ENCODE measurements at places on chromosomes 3 and 15.

DNA sequence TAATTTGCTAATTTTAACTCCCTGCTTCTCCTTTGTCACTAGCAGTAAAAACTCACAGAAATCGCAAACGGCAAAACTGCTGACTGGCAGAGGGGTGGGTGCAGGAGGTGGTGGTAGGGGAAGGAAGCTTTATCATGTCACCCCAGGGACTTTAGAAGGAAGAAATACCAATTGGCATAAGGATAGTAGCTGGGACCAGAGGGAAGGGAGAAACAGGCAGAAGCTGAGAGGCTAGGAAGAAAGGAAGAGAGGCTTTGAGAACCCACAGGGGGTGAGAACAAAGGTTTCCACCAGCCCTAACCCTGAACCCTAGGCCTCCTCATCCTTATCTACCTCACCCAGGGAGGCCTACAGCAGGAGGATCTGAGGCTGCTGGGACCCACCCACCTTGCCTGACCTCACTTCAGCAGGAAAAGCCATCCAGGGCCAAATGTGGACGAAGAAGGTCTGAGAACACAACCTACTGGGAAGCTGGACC is 10.7 kb downstream of the ITGB5 start:
- DNase-seq = no peak

- DNase-seq = no peak
These were observed 78.7 kb downstream of the USP13 start for GRCh38 chr3:179731544-179731943.

DNA sequence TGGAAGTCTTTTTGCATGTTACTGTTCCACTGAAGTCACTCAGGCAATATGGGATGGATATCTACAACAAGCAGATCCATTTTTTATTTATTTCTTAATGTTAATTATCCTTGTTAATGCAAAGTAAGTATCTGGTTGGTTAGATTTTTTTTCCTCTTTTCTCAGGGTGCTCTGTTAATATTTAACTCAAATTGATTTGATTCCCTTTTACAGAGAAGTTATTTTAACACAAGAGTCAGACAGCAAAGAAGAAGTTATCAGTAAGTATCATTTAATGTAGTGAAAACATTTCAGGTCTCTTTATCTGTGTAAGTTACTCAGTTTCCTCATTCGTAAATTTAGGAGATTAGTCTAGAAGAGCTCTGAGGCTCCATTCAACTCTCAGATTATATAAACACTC is 34.3 kb downstream of the TBC1D23 start:
- DNase-seq = no peak

DNA sequence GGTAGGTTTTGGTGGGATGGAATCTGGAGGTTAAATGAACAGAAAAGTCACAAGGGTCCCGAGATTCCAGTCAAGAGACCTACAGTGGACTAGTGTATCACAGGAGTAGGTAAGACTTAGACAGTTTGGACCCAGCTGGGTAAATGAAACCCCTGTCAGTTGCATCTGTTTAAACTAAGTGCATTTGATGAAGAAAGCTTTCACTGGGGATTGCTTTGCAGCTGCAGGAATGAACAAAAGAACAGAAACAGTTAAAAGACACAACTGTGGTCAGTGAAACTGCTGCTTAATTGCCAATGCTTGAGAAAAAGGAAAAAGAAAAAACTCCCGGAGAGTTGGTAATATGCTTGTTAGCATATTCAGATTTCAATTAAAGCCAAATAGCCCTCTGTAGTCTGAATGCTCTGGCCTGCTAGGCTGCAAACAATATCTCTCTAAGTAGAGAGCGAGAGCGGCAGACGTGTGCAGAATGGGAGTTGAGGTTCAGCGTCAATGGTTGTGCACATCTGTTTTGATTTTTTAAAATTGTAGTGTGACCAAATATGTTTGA is 37.1 kb downstream of the OXNAD1 start:
- no peak for DNase-seq

DNA sequence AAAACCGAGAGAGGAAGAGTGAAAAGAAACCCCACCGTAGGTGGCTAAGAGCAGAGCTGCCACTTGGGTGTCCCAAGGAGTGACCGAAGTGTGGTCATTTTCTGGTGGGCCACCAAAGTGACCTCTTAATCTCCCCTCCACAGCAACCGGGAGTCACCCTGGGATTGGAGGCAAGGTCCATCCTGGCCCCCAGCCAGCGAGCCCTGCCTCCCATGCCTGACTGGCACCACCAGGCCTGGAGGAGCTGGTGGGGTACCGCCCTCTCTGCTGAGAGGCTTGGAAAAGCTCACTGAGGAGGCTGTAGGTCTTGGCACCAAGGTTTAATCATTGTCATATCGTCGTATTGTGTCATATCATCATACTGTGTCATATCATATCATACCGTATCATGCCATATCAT is 74.0 kb upstream of the TRPM1 start:
- no peak for DNase-seq

DNA sequence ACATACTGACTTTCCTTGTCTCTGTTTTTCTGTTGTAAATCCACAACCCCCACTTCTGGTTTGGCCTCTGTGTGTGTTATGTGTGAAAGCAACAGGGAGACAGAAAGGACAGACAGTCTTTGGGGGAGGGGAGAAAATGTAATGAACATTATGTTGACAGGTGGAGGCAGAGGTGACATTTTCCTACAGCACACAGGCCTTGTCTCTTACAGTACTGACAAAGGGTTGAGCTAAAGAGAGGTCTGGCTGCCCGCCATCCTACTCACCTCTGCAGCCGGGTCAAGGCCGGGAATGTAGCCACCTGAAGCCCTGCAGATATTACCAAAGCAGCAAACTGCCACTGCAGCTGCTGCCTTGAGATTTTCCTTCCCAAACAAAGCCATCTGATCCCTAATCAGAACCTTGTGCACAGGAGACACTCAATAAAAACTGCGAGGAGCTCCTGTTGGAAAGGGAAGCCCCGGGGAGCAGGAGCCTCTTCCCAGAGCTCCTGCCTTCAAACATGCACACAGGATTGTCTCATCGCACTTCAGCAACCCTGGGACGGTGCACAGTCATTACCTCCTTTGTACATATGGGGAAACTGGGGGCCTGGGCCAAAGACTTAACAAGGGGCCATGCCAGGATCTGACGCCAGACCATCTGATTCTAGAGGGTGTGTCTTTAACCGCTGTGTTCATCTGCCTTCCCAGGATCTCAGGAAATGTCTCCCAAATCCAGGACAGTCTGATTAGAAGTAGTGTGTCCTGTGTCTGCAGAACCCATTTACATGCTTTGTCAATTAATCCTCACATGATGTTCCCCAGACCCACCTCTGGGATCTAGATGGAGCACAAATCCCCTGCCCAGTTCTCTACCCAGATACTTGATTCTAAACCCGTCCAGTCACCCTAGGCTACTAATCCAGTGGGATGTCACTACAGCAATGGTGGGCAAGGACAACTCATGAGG is 14.2 kb downstream of the MYO5C start:
- DNase-seq = no peak

DNA sequence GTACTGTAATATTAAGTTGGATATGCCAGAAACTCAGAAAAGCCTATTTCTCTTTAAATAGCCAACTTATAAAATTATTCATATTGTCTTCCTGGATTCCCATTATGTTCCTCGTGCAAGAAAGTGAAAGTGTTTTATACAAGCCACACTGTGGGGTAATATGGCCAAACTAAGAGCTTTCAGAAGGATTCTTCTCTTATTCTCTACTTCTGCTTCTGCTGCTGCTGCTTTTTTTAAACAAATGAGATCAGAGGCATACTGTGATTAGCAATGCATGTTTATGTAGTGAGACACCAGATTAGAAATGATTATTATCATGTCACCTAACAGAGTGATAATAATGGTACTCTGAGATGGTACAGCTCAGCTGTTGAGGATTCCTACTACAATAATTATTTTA is 1026.5 kb upstream of the CFAP20DC start:
- no peak for DNase-seq

- no peak for DNase-seq
These were observed 1.7 kb downstream of the TM4SF4 start for GRCh38 chr3:149476225-149476624.

GRCh38 chr15:40312370-40313158 is 4.8 kb upstream of the PLCB2 start:
- no peak for DNase-seq

- no peak for DNase-seq
These were observed 46.3 kb upstream of the UTS2B start for GRCh38 chr3:191376516-191377141.

GRCh38 chr3:105842943-105843342 is 25.9 kb downstream of the CBLB start:
- no peak for DNase-seq

DNA sequence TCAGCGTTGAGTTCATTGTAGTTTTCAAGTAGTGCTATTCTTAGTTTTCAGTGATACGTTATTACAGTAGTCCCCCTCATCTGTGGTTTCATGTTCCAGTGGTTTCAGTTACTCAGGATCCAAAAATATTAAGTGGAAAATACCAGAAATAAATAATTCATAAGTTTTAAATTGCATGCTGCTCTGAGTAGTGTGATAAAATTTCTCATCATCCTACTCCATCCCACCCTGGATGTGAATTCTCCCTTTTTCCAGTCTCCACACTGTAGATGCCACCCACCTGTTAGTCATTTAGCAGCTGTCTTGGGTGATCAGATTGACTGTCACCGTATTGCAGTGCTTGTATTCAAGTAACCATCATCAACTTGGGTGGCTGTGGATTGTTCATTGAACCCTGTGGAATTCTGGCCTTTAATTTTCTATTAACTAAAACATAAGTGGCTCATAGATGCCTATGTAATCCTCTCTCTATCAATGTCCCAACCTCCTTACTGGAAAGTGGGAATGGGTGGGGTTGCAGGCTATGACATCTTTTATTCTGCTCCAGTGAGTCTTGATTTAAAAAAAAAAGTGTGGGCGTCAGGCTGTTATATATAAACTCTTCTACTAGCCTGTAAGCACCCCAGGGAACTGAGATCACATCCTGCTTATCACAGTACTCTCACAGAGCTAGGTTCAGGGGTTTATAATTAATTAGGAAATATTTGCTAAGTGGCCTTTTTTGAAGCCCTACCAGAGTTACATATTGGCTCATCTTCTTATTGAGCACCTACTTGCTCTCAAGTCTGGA is 97.5 kb downstream of the CFAP20DC start:
- DNase-seq = no peak

GRCh38 chr3:13010780-13011572 is 62.3 kb downstream of the IQSEC1 start:
- DNase-seq = no peak

- no peak for DNase-seq
These were observed 14.1 kb downstream of the KCNMB3 start for GRCh38 chr3:179236669-179237301.

GRCh38 chr3:140164922-140165590 is 230.1 kb downstream of the CLSTN2 start:
- DNase-seq = no peak

DNA sequence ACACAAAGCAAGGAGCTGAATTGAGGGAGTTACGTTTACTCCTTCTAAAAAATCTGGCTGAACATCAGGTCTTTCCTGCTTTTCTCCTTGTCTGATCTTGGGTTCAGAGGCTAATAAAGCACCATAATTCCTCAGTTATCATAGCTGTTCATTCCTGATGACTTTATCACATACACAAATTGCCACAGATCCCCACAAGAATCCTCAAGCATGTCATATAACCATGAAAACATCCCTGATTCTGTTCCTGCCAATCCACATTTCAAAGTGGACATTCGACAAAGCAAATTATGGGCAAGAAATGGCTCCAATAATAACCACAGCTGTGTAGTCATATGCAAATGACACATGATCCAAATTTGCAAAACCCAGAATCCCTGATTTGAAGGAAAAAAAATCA is 321.3 kb downstream of the MEX3B start:
- DNase-seq = no peak

GRCh38 chr3:12399226-12399625 is 85.1 kb upstream of the TSEN2 start:
- DNase-seq = no peak

GRCh38 chr3:139780593-139780992 is 102.8 kb upstream of the NMNAT3 start:
- no peak for DNase-seq

- DNase-seq = no peak
These were observed 246.5 kb upstream of the LRRN1 start for GRCh38 chr3:3552761-3553160.

DNA sequence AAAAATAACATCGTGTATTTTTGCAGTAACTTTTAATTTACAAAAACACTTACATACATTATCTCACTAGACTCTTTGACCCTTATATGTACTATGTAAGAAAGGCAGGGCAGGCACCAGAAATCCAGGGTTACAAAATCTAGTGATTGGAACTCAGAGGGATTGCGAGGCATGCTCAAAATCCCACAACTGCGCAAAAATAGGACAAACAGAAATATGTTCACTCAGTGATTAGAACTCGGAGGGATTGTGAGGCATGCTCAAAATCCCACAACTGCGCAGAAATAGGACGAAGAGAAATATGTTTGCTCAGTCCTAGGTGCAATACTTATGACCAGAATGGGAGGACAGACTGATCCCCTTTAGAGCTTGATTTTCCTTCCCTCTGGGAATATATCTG is 79.2 kb upstream of the TGFBR2 start:
- no peak for DNase-seq

DNA sequence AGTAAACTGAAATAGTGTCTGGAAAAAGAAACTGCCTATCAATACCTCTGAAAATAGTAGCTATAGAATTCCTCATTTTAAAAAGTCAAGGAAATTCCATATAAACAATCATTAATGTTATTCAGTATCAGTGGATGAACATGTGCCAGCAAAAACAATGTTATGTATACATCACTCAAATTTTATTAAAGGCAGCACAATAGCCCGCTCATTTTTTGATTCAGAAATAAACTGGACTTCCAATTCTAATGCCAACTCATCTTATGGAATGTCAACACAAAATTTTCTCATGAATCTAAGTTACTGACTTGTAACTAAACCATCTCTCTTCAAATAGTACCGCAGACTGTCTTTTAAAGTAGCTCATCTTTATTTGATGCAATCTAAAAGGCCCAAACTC is 19.0 kb downstream of the THBS1 start:
- no peak for DNase-seq

DNA sequence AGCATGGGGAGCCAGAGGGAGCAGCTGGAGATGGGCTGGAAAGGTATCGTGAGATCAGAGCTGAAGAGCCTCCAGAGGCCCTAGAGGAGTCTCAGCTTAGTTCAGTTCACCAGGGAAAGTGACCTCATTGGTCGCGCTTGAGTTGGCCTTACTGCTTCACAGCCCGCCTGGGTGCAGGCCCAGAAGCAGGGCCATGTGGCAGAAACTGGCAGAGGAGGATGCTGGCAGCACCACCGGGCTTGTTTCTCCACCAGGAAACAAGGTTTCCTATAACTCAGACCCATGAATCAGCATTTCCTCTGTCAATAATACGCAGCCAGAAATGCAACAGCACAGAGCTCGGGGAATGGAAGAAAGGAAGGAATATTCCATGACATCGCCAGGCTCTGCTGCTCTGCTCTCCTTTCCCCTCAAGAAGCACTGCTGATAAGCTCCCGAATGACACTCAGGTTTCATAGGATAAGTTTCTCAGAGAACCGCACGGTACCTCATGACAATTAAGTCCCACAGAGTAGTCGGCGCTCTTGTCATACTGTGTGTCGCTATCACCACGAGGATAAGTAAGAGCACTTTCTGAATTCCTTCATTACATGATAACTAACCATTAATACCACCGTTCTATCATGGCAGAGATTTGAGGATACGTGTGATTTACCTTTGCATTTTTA is 147.1 kb upstream of the LPP start:
- no peak for DNase-seq

GRCh38 chr3:42749025-42749752 is 23.9 kb downstream of the CCDC13 start:
- DNase-seq = no peak

GRCh38 chr15:79673416-79674123 is 223.2 kb downstream of the MTHFS start:
- DNase-seq = no peak

GRCh38 chr15:64493641-64494040 is 33.3 kb downstream of the ZNF609 start:
- no peak for DNase-seq
